Mammary epithelial cell (primary cell): ENCODE measurements at places on chromosomes 6 and 20. TPM values are rescaled to one million over a fixed set of nuclear protein-coding genes. Genes with fewer than 3 reads are reported as not detected.

BHLHE23 gene
- not detected for total RNA-seq

ROS1 gene
- 5.2 TPM for total RNA-seq

AVP gene
- not detected for total RNA-seq

CST4 gene
- total RNA-seq = not detected

UBE2C gene
- 32.9 and 80.5 TPM in 2 replicates for total RNA-seq

AKIRIN2 gene
- total RNA-seq = 32.7 TPM

SPO11 gene
- total RNA-seq = not detected

NOL7 gene
- 70.0 and 83.3 TPM in 2 replicates for total RNA-seq

ZNF322 gene
- 17.8 TPM for total RNA-seq

OOEP gene
- not detected in 2 replicates for total RNA-seq

MICB gene
- total RNA-seq = 5.3 TPM
